ENCODE measurements at places on chromosomes 1 and 21.

GRCh38 chr1:164712131-164713036 lies 153.4 kb downstream of the PBX1 start:
- no peak for DNase-seq

DNA sequence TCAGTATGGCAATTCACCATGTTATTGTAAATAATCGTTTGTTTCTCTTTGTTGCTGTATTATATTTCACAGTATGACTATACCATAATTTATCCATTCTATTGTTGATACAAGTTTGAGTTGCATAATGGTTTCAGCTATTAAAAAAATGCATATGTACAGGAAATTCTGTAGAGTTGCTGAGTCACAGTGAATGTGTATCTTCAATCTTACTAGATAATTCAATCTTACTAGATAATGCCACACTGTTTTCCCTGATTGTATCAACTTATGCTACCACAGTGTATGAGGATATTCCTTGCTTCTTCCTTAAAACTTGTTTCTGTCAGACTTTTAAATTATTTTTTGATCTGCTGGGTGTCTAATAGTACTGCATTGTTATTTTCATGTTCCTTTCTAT lies 3.5 kb upstream of the COA6 start:
- peak; percentile 74 for DNase-seq

DNA sequence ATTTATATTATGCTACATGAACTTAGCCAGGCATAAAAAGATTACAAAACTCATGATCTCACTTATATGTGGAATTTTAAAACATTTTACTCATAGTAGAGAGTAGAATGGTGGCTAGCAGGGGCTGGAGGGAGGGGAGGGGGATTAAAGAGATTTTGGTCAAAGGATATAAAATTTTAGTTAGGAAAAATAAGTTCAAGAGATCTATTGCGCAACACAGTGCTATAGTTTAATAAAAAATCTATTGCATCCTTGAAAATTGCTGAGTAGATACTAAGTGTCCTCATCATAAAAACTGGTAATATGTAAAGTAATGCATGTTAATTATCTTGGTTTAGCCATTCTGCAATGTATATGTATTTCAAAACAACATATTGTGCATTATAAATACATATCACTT lies 635.6 kb upstream of the NEGR1 start:
- DNase-seq, result no peak

- DNase-seq, result no peak
These were observed 30.9 kb upstream of the RBM15 start for GRCh38 chr1:110308247-110308646.

GRCh38 chr1:240029418-240029817 lies 62.3 kb upstream of the FMN2 start:
- no peak for DNase-seq

GRCh38 chr1:47776667-47777131 lies 220.5 kb downstream of the TRABD2B start:
- DNase-seq, result no peak

Data from foreskin keratinocyte (primary cell).